Neural cell (in vitro differentiated cells): ENCODE measurements at places on chromosomes 16 and 17. TPM values are rescaled to one million over a fixed set of nuclear protein-coding genes. Genes with fewer than 3 reads are reported as not detected.

Gene TOX3
- polyA plus RNA-seq, result 2.3 and 2.8 TPM in 2 replicates

Gene SMIM36
- not detected in 2 replicates for polyA plus RNA-seq

Gene FBF1
- 11.7 and 13.5 TPM in 2 replicates for polyA plus RNA-seq

Gene KRT32
- polyA plus RNA-seq, result not detected in 2 replicates

Gene CLEC10A
- polyA plus RNA-seq, result not detected in 2 replicates

Gene LITAFD
- polyA plus RNA-seq, result not detected in 2 replicates

Gene ZDHHC1
- 1.7 TPM in 1 of 2 replicates, not detected in the other for polyA plus RNA-seq

Gene RAB11FIP4
- polyA plus RNA-seq, result 14.4 and 25.1 TPM in 2 replicates

Gene CCT6B
- polyA plus RNA-seq, result 0.84 and 2.1 TPM in 2 replicates

Gene KRTAP9-4
- not detected in 2 replicates for polyA plus RNA-seq

Gene KRT40
- polyA plus RNA-seq, result not detected in 2 replicates

Gene SHMT1
- 4.5 and 5.8 TPM in 2 replicates for polyA plus RNA-seq

Gene KRT33A
- not detected in 2 replicates for polyA plus RNA-seq
